Spinal cord (tissue), 10 donors: ENCODE measurements at places on chromosomes 3 and 15. TPM values are rescaled to one million over a fixed set of nuclear protein-coding genes. Genes with fewer than 3 reads are reported as not detected.
A peak's percentile ranks its signal among the peaks of the same experiment; 100 is the strongest.

DNA sequence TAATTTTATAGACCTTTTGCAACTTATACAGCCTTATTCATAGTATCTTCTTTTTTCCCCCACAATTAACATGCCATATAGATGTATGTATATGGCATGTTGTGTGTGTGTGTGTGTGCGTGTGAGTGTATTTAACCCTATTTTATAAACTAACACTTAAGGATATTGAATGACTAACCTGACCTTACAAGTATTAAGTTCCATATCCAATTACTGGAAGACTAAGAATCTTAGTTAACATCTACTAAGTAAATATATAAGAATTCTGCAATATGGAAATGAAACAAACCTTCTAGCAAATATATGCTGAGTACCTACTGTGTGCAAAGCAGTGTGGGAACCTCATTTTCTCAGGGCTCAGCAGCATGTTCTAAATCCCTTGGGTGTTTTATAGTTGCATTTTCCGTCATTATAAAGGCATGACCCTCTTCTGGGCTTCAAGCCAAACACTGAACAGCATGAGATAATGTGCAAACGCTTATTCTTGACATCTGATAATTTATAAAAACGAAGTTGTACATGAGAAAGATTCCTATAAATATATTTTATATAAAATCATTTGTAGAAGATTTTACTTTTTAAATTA lies 105.5 kb downstream of the NLGN1 start:
- no peaks in the 10 kb centered on the region for H3K4me1 ChIP-seq
- H3K27ac ChIP-seq, result no peak overlapping the region
- H3K36me3 ChIP-seq, result no peaks in the 10 kb centered on the region
- peak; percentile 64 for DNase-seq
- H3K27me3 ChIP-seq, result no peaks in the 10 kb centered on the region

DNA sequence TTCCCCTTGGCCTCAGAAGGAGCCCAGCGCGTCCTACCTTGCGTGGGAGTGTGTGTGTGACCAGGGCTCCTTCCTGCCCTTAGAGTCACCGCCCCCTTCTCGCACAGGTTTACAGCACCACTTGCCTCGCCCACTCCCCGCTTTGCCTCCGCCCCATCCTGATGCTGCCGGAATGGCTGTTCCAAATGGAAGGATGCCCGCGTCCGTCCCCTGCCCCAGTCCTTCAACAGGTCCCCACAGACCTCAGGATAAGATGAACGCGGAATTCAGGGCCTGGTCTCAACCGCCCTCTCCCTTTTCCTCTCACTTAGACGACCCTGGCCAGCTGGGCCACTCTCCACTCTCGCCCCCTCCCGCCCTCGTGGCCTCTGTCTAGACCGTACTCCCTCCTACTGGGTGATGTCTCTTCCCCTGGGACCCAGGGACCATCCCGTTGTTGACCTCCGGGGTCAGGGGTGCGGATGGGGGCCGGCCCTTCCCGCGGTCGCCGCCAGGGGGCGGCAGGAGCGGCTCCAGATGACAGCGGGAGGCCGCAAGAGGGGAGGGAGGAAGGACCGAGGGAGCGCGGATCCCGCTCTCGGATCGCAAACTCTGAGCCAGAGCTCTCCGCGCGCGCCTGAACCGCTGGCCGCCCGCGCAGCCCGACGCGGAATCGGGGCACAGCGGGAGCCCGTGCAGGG lies at the start of gene THSD4:
Gene THSD4, plus strand, starts transcription at position 585 of the 680 bp plus-strand sequence.
- H3K4me3 ChIP-seq, result peak within 1 kb of the TSS; percentile 41
- H3K36me3 ChIP-seq, result no peaks in the 10 kb centered on the region
- peaks cover 4% of the 10 kb centered on the region for H3K27me3 ChIP-seq
- DNase-seq, result no peak

GRCh38 chr3:45100981-45101407 lies 45.2 kb downstream of the CDCP1 start:
- no peaks in the 10 kb centered on the region for H3K27me3 ChIP-seq
- H3K27ac ChIP-seq, result no peak overlapping the region
- no peaks in the 10 kb centered on the region for H3K4me1 ChIP-seq

- no peak overlapping the region for H3K4me3 ChIP-seq
- no peaks in the 10 kb centered on the region for H3K27me3 ChIP-seq
- no peaks in the 10 kb centered on the region for H3K36me3 ChIP-seq
- H3K27ac ChIP-seq, result no peak overlapping the region
- no peaks in the 10 kb centered on the region for H3K4me1 ChIP-seq
- DNase-seq, result peak; percentile 74
These were observed 105.4 kb upstream of the CCDC54 start for GRCh38 chr3:107271787-107272387.

Gene TMCO5A
- not detected for total RNA-seq

Gene HEG1
- total RNA-seq, result 32.5 TPM
